ENCODE measurements at places on chromosomes 1 and 21. TPM values are rescaled to one million over a fixed set of nuclear protein-coding genes. Genes with fewer than 3 reads are reported as not detected.

The TNNI3K gene
- total RNA-seq = not detected

The CTH gene
- total RNA-seq = 9.4 TPM

The TLCD4 gene
- 0.08 TPM for total RNA-seq

The HENMT1 gene
- 6.7 TPM for total RNA-seq

The LPAR3 gene
- 40.6 TPM for total RNA-seq

The S100A12 gene
- total RNA-seq = 1.7 TPM

The SDCCAG8 gene
- 53.1 TPM for total RNA-seq

The SRRM1 gene
- total RNA-seq = 43.4 TPM

The UBE2U gene
- total RNA-seq = not detected

The DENND2C gene
- total RNA-seq = 6.2 TPM

The LCE1A gene
- 2.9 TPM for total RNA-seq

The FAM72C gene
- 5.9 TPM for total RNA-seq

All from hair follicular keratinocyte (primary cell).